Hepatic stellate cell (primary cell): ENCODE measurements at places on chromosomes 2 and 18.

DNA sequence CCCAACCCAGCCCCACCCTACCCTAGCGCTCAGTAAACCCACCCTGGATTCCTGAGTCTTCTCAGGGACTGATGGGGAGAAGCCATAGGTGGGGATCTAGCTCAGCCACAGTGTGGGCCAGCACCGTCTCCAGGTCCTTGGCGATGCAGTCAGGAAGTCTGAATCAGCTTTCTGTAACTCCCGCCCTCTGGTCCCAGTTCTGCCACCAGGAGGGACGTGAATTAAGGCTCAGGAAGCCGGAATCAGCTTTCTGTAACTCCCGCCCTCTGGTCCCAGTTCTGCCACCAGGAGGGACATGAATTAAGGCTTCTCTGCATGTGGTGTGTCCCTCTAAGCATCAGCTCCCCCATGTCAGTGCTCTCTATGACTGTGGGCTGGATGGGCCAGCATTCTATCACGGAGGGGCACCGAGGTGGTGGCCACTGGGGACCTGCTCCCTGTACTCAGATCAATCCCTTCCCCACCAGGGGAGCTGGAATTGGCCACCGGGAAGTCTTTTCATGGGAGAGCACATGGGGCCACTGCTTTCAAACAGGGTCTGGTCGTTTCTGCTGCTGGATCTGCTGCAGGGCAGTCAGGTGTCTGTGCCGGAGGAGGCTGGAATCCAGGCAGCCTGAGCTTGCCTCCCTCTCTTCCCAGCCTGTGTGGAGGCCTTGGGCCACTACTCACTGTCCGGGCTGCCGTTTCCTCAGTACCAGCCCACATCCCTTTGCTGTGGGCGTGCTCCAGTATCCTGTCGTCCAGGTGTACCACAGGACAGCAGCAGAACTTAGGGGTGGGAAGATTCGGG lies 24.7 kb downstream of the ASB18 start:
- DNase-seq = no peak

GRCh38 chr18:37364237-37364636 lies 201.4 kb downstream of the CELF4 start:
- no peak for DNase-seq

DNA sequence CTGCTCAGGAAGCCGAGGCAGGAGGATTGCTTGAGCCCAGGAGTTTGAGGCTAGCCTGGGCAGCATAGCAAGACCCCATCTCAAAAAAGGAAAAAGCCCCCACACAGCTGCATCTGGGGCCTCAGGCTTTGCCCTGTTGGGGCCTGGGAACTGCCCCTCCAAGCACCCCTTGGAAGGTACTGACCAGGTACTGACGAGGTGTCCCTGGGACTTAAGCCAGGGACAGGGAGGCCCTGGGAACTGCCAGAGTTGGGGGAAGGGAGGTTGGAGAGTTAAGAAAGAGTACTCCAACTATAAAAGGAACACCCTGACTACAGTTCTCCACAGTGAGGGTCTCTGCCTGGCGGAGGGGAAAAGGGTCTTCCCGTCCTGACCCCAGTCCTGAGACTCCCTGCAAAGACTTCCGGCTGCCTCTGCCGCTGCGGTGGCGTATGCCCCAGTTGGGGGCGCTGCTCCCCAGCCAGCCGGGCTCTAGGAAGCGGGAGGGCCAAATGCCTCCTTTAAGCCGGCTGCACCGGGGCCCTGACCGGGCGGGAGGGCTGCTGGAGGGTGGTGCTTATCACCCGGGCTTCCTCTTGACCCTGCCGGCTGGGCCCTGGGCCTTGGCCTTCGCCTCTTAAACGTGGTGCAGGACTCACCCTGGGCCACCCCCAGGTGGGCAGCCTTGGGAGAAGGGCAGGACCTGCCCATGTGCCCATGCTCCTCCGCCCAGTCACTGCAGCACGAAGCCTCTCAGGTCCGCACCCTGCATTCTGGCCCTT lies 12.8 kb downstream of the SLC30A3 start:
- DNase-seq = peak; percentile 69

- no peak for DNase-seq
Measured at GRCh38 chr18:62248313-62248712, 61.3 kb downstream of the RELCH start.

DNA sequence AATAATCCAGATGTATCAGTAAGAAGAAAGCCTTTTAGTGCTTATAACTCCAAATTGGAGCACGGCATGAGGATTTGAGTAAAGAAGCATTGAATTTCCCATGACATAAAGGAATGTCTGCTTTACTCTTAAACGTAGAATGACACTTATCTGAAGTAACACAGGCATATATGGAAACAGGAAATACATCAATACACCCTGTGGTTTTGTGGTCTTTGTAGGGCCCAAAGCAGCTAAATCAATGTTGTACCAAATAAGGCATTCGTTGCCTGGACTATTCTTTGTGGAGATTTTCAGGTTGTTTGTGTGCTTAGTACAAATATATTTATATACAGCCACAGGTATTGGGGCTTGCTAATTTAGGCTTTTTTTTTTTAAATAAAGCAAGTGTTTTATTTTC lies 660.5 kb downstream of the LRRTM4 start:
- no peak for DNase-seq

DNA sequence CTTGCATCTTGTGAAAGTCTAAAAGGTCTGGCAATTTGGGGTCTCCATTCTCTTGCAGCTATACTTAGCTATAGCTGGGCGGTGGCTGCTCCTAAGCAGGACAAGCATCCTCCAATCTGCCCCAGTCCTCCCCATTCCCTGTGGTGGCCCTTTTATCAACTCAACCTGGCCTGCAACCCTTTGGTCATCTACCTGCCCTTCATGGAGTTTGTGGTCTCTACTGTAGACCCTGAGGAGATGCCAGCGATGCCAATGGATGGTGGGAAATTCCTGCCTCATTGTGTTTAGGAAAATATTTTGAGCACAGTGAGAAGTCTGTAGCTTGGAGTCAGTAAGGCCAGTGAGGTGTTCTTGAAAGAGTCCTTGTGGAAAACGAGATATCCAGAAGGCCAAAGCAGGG lies 143.4 kb downstream of the CAPN13 start:
- DNase-seq = no peak

- DNase-seq = peak; percentile 50
Measured at GRCh38 chr2:67650291-67651133, 253.4 kb downstream of the ETAA1 start.

- DNase-seq = no peak
Measured at GRCh38 chr2:137220438-137220993, 455.2 kb downstream of the THSD7B start.

DNA sequence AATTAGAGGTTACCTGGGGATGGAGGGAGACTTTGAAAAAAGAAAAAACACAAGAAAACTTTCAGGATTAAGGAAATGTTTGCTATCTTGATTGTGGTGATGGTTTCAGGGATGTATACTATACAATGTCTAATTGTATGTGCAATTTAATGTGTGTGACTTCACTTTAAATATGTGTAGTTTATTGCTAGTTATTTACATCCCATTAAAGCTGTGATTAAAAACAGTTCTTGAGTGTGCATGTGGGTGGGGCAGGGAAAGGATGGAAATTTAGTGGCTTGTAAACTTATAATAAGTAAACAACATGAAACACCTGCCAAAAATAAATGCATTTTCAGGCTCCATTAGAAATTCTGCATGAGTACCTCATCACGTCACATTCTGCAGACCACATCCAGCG lies 167.0 kb downstream of the MYO5B start:
- DNase-seq = no peak

DNA sequence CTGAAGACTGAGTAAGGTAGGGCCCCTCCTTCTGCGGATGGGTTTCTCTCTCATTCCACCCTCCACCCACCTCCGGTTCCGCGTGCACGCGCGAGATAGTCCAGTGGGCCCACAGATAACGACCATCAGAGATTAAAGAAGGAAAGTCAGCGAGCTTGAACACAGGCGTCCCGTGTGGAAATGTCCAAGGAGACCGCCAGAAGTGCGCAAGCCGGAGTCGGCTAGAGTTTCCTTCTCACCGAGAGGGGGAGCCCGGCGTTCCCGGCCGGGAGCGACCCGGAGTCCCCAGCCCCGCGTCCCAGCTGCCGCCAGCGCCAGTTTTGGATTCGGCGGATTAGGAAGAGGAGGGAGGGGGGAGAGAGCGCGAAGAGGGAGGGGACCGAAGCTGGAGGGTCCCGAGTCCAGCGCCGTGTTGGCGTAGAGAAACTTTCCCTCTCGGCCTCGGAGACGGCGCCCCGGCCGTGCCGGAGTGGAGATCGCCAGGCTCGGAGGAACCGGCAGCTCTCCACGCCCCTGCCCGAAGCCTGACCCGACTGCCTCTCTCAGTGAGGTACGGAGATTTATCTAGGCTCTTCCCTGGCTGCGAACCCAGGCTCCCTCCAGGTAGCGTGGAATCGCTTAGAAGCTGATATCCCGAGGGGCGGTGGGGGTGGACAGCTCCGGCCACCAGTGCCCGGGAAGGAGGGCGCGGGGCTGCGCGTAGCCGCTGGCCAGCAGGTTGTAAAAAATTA lies at the start of gene GULP1:
Gene GULP1, plus strand, starts transcription at position 258 of the 731 bp plus-strand sequence. CDS start 185,829 bp downstream, outside the sequence.
- DNase-seq = peak; percentile 68

DNA sequence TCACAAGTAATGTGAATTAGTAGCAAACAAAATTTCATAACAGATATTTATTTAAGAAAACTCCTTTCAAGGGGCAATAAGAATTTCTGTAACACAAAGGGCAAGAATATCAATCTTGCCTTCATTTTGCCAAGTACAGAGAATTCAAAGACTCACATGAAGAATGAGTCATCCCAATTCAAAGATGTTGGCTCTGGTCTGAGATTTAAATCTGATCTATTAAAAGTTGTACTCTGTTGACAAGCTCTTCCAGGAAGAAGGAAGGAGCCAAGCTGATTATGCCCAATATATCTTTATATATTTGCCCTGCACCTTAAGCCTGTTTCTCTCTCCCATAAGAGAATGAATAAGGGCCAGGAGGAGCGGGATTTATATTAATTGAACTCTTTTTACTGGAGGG lies 55.9 kb upstream of the RPE start:
- DNase-seq = no peak

DNA sequence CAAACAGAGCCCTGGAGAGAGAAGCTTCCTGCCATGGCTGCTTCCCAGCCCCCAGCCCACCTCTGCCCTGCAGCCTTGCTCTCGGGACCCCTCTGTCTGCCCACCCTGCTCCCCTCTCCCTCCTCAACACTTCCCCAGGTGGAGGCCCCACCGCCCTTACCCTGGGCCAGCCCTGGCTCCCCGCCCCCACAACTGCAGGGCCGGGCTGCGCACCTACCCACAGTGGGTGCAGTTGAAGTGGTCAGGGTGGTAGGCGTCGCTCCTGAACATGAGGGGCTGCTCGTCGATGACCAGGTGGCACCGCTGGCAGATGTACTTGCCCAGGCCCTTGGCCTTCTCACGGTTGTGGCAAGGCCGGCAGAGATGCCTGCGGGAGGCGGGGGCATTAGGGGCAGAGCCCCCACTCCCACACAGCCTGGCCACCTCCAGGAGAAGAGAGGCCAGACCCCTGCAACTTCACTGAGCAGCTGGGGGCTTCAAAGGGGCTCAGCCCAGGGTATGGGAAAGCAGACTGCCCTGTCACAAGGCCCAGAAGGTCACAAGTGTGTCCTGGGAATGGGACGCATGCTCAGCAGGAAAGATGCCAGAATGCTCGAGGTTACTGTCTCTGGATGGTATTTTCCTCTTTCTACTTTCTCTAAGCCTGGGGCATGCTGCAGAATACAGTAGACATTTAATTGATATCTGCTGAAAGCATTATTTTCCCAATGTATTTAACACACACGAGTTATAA lies 3.1 kb upstream of the GPR17 start:
- no peak for DNase-seq

DNA sequence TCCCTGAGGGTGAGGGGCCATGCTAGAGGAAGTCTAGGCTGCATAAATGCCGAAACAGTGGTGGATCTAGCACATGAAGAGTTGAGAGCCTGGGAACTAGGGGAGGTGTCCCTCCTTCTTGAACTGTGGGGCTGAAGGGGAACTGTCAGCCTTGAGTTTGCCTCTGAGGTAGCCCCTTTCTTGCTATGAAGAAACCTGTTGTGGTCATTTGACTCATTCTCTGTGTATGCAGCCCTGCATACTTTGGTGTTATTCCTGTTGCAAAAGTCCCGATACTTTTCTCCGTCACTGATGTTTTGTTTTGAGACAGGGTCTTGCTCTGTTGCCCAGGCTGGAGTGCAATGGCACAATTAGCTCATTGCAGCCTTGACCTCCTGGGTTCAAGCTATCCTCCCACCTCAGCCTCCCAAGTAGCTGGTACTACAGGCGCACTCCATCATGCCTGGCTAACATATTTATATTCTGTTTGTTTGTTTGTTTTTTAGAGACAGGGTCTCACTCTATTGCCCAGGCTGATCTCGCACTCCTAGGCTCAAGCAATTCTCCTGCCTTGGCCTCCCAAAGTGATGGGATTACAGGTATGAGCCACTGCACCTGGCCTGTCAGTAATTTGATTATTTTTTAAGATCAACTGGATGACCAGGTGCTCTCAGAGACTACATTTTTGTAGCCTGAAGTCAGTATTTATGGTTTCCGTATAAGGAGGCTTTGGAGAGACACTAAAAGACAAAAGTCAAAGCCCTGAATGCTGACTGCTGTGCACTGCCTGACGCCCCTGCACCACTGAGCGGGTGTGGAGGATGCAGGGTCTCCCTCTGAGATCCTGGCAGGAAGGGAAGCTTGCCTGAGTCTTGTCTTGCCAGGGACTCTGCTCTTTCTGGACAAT lies 126.0 kb upstream of the MSH6 start:
- no peak for DNase-seq

GRCh38 chr18:47800248-47800647 lies 130.2 kb downstream of the SMAD2 start:
- no peak for DNase-seq

DNA sequence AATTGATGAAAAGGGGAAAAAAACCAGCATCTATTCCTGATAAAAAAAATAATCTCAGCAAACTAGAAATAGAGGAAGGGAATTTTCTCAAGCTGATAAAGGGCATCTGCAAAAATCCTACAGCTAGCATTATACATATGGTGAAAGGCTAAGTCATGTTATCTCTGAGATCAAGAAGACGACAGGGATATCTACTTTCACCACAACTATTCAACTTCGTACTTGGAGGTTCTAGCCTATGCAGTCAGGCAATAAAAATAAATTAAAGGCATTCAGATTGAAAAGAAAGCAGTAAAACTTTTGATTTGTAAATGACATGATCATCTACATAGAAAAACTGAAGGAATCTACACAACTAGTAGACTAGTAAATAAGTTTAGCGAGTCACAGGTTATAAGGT lies 58.2 kb downstream of the CAB39 start:
- no peak for DNase-seq

GRCh38 chr2:158486150-158486969 lies 29.6 kb downstream of the PKP4 start:
- no peak for DNase-seq

GRCh38 chr2:109201465-109202327 lies 72.7 kb downstream of the SH3RF3 start:
- no peak for DNase-seq

GRCh38 chr2:168247341-168248261 lies at the start of gene STK39:
STK39 (minus strand) TSS chr2:168247595; CDS start chr2:168247435, 160 bp downstream.
- peak; percentile 73 for DNase-seq

GRCh38 chr18:36578871-36579710 lies 249.7 kb downstream of the TPGS2 start:
- no peak for DNase-seq

DNA sequence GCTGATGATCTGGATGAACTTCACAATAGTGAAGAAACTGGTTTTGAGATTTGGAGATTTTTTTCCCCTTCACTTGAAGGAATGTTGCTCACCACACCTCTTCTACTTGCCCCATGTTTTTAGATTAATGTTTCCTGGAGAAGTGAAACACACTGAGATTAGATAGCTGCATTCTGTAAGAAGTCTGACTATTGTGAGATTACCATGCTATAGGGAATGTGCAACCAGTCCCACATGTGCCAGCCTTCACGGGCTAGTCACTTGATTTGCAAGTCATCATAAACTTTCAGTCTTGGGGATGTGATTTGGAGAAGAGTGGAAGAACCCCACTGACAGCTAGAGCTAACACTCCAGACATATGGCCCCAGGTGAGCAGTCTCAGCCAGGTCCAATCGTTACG lies 7.4 kb upstream of the CCNYL1 start:
- DNase-seq = no peak
